ENCODE measurements at places on chromosomes 3 and 15. TPM values are rescaled to one million over a fixed set of nuclear protein-coding genes. Genes with fewer than 3 reads are reported as not detected.

CYP1A1 gene
- total RNA-seq = 2.0 TPM

ECE2 gene
- total RNA-seq = not detected

FOXL2 gene
- 3.3 TPM for total RNA-seq

BFSP2 gene
- not detected for total RNA-seq

SLC26A6 gene
- 21.4 TPM for total RNA-seq

C15orf62 gene
- not detected for total RNA-seq

DISP2 gene
- total RNA-seq = 1.3 TPM

CCDC39 gene
- not detected for total RNA-seq

COL6A5 gene
- total RNA-seq = not detected

PCOLCE2 gene
- total RNA-seq = 38.2 TPM

ROBO1 gene
- 13.2 TPM for total RNA-seq

SMCO1 gene
- total RNA-seq = not detected

ADGRG7 gene
- not detected for total RNA-seq

PTX3 gene
- total RNA-seq = 0.81 TPM

TRAIP gene
- 12.6 TPM for total RNA-seq

LRRC2 gene
- not detected for total RNA-seq

SH2D7 gene
- not detected for total RNA-seq

DPPA2 gene
- not detected for total RNA-seq

ATP6V1A gene
- total RNA-seq = 19.6 TPM

MITF gene
- total RNA-seq = 7.2 TPM

JAGN1 gene
- 68.0 TPM for total RNA-seq

FGF12 gene
- 0.61 TPM for total RNA-seq

GAP43 gene
- total RNA-seq = not detected

LCTL gene
- not detected for total RNA-seq

AADAC gene
- total RNA-seq = 22.2 TPM

CSTA gene
- total RNA-seq = 0.95 TPM

MEX3B gene
- 4.3 TPM for total RNA-seq

TUSC7 gene
- total RNA-seq = not detected

VEPH1 gene
- 0.10 TPM for total RNA-seq

ZXDC gene
- 7.6 TPM for total RNA-seq

ARL6IP5 gene
- 102 TPM for total RNA-seq

AADACL2 gene
- not detected for total RNA-seq

VWA5B2 gene
- 0.35 TPM for total RNA-seq

LDHAL6B gene
- not detected for total RNA-seq

CIDEC gene
- 3.0 TPM for total RNA-seq

SLC51B gene
- 10.3 TPM for total RNA-seq

PRTG gene
- 8.2 TPM for total RNA-seq

GPR62 gene
- total RNA-seq = not detected

AGTR1 gene
- total RNA-seq = 0.50 TPM

CSNK1G1 gene
- total RNA-seq = 16.1 TPM

TRIM71 gene
- total RNA-seq = not detected

FBXO40 gene
- total RNA-seq = not detected

POLG gene
- total RNA-seq = 46.7 TPM

INKA1 gene
- total RNA-seq = 1.7 TPM

SEMA3B gene
- 9.3 TPM for total RNA-seq

TMEM212 gene
- total RNA-seq = not detected

MTHFS gene
- 101 TPM for total RNA-seq

TMEM207 gene
- not detected for total RNA-seq

HYAL1 gene
- 0.38 TPM for total RNA-seq

BSN gene
- 0.13 TPM for total RNA-seq

Data from A549 treated with CpdA at 1 μM for 4 hours (cell line).